D341Med (cell line): ENCODE measurements at places on chromosomes 6 and 20.

DNA sequence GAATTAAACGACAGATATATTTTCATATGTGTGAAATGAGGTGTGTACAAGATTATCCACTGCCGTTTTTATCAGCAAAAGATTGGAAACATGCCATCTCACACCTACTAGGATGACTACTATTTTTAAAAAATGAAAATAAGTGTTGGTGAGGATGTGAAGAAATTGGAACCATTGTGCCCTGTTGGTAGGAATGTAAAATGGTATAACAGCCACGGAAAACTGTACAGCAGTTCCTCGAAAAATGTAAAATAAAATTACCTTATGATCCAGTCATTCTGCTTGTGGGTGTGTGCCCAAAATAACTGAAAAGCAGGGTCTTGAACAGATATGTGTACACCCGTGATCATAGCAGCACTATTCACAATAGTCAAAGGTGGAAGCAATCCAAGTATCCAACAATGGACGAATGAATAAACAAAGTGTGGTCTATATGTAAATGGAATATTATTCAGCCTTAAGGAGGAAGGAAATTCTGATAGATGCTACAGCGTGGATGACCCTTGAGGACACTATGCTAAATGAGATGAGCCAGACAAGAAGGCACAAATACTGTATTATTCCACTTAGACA is 27.0 kb upstream of the CCN5 start:
- DNase-seq: no peak

GRCh38 chr6:107819217-107819616 is 4.9 kb downstream of the SCML4 start:
- DNase-seq: no peak

- peak; percentile 37 for DNase-seq
These were observed 7.3 kb upstream of the NAA20 start for GRCh38 chr20:20009784-20010253.

DNA sequence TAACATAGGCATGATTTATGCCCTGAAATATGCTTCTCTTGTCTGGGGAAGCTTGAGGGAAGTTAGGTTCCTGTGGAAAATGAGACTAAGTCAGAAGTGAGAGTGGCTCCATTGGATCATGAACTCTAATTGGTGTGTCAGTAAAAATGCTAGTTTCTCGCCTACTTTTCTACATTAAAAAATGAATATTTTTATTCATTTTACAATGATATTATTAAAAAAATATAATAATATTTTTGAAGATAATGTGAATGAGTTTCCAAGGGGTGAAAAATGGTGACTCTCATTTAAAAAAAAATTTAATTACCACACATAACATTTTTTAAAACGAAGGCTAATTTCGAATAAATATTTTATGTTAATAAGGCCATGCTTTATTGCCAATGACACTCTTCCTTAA is 84.2 kb downstream of the HIVEP1 start:
- DNase-seq: no peak

DNA sequence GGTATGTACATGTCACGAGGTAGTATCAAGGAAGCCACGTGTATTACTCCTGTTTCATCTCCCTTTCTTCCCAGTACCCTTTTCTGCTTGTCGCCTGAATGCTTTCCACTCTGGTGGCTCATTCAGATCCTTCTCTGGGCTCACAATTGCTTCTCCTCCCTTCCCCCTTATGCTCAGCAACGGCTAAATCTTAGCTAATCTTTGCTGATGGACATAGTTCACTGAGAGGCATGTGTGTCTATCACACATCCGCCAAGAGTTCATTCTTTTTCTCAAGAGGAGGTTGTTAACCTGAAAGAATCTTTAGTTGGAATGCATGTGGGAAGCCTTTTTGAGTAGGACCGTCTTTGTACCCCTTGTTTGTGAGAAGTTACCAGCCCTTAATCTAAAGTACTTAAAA is 25.8 kb upstream of the MROH8 start:
- no peak for DNase-seq

DNA sequence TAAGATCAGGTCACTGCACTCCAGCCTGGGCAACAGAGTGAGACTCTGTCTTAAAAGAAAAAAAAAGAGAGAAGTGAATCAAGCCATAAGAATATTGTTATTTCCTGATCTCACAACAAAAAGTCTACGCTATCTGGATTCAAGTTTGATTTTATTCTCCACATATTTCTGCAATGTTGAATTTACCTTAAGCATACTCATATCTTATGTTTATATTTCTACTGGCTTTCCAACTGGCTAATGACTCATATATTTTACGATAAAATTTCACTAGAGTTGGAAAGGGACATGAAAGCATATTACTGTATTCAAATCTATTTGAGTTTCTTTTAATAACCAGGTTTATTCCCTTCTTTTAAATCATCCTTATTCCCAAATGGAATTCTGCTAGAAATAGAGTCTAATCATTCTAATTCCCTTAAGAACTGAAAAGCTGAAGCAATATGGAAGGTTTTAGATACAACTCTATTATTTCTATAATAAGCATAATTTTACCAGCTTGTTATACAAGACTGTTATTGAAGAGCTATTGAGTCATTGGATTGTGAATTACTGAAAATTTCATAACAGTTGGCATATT is 276.9 kb upstream of the HS3ST5 start:
- no peak for DNase-seq

GRCh38 chr6:130946076-130946475 is 117.0 kb downstream of the EPB41L2 start:
- DNase-seq: no peak

DNA sequence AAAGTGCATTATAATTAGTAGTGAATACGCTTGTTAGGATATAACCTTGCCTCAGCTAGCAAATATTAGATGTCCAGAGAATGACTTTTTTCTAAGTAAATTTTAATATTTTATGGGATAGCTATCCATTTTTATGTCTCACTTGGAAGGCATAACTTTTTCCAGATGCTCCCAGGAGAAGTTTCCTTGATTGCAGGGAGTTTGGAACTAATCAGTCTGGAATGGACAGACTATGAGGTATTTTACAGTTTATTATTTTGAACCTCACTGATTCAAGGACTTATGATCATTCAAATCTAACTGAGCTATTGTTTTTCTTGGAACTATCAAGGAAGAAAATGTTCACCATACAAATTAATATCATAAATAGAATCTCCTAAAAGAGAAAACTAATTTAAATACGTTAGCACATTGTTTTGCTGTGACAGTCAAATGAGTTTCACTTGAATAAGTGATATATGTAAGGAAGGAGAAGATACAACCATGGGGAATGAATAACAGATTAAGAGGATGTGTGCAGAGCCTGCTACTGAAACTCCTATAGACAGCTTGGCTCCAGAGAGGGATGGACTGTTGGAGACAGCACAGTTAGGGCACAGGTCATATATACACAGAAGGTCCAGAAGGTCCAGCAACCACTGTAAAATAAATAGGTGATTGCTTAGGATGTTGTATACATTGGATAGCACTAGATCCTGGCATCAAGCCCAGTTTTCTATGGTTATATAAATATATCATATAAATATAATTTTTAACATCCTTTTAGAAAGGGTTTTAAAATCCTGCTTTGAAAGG is 20.6 kb upstream of the LCA5 start:
- DNase-seq: no peak

DNA sequence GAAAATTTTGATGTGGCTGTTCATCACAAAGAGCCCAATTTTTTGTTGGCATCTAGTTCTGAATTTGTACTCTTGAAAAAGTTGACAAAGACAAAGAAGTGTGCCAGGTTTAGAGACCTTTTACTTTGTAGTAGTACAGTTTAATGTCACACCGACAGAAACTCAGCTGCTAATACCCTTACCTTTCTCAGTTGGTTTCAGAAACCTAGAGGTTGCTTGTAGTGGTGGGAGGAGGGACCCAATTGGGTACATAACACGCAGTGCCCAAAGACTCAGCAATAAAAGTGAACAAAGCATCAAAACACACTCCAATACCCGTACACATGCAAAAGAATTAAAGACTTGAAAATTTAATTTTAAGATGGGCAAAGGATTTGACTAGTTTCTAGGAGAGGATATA is 203.7 kb downstream of the CDKAL1 start:
- DNase-seq: no peak
